Fibroblast of the aortic adventitia (primary cell): ENCODE measurements at places on chromosomes 2 and 18.

GRCh38 chr2:160224507-160224906 is 24.4 kb upstream of the ITGB6 start:
- no peak for DNase-seq

DNA sequence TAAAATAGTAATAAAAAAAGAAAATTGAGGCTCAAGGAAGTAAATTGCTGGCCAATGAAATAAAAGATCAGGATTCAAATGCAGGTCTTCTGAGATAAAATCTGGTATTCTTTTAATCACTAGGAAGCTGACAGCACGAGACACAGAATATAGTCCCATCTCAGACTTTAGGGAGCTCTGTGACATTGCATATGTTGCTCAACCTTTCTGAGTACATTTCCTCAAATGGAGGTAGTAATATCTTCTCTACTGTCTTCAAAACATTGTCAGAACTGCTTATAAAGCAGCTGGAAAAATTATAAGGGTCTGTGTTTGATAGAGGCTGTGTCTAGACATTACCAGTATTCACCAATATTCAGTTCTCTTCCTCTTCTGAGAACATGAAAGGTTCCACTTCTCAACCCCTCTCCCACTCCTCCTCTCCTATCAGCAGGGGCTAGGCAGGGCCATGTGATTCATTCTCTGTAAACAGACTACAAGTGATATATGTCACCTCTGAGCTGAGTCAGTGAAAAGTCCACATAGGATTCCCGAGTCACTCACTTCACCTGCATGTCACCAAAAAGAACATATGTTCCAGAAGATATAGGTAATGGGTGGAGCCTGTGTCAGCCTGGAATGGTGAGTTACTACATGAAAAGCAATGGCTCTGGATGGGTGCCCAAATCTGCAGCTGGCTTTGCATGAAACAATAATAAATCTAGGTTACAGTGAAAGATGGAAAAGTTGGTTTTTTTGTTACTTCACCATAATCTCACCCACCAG is 7.1 kb downstream of the KCNE4 start:
- DNase-seq: peak; percentile 60

- peak; percentile 13 for DNase-seq
Measured at GRCh38 chr2:213766465-213766901, 482.2 kb downstream of the SPAG16 start.

- no peak for DNase-seq
Measured at GRCh38 chr2:178542161-178542560, 61.9 kb downstream of the PLEKHA3 start.

GRCh38 chr2:220708366-220708765 is 863.7 kb downstream of the EPHA4 start:
- DNase-seq: peak; percentile 66

- no peak for DNase-seq
Measured at GRCh38 chr2:66431274-66431642, 3.7 kb upstream of the MEIS1 start.

DNA sequence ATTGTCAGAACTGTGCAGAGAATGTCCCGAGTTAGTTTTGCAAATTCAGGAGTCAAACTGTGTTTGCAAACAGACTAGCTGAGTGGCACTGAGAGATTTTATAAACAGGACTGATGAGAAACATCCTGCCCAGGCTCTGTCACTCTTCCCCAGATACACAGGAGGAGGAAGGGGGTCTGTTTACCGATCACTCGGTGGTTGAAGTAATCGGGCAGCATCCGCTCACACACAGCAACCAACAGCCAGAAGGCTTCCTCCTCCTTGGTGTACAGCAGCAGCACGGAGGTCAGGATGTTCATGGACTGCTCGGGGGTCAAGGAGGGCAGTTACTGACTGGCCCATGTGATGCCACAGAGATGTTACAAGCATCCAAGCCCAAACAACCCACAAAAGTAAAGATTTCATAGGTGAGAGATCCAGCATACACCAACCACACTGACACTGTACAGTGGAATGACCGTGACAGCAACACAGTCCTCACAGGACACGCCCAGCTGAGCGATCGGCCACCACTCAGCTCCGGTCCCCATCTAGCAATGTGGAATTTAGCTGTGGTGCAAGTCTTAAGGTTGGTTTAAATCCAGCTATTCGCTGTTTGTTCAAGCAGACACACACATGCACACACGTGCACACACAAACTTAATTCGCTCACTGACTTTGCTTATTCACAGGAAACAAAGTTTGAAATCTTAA is 30.1 kb downstream of the RPL31 start:
- DNase-seq: no peak

- no peak for DNase-seq
Measured at GRCh38 chr2:82355622-82356021, 2051.1 kb upstream of the LRRTM1 start.

DNA sequence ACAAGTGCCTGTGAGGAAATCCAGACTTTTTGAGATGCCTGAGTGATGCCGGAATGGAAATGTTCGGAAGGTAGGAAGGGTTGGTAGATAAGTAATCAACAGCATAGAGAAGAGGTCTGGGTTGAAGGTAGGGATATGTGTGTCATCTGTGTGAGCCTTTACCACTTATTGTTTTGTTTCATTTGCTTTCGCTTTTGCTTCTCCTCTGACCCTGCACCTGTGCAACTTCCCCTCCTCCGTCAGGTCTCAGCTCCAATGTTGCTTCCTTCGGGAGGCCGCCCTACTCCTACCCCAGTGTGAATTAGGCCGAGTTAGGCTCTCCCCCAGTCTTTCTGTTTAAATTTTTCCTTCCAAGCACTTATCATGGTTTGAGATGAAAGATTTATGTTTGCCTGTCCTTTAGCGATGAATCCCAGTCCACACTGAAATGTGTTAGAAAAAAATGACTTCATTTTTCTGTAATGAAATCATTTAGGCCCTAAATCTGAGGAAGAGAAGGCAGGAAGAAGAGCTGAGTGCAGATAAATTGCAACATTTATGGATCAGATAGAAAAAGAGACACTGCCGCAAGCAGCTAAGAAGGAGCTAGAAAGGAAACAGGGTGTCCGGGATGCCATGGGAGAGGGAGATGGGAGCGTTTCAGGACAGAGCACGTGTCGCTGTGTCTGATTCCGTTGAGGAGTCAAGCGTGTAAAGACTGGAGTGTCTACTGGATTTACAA is 139.6 kb upstream of the PELI1 start:
- DNase-seq: no peak

GRCh38 chr2:226994775-226995174 is 158.9 kb downstream of the RHBDD1 start:
- DNase-seq: no peak

DNA sequence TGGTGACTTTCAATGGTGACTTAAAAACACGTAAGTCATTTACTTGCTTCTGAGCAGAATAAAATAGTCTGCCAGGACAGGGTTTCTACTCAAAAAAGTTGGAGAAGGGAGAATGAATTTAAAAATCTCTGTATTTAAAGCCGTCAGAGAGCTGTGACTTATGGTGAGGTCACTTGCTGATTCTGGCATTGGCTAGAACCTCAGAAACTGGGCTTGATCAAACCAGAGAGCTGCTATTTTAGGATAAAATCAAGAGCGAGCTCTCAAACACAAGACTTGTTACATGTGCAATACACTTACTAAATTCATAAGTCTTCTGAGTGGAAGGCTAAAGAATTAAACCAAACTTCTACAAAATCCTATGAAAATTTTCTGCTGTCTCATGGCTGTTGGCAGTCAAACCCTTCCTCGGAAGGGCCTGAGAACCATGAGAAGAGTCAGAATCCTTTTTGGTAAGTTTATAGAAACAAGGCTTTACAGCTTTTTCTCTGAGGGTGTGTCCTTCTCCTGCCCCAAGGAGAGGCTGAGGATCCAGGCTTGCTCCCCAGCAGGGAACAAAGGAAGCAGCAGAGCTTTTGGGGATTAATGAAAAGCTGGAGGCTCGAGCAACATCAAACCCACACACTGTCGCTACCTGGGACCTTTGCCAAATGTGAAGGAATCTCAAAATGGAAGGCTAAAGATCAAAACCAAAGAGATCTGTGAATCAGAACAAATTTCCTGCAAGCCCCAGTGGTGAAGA is 816.4 kb downstream of the SOCS6 start:
- DNase-seq: peak; percentile 95

DNA sequence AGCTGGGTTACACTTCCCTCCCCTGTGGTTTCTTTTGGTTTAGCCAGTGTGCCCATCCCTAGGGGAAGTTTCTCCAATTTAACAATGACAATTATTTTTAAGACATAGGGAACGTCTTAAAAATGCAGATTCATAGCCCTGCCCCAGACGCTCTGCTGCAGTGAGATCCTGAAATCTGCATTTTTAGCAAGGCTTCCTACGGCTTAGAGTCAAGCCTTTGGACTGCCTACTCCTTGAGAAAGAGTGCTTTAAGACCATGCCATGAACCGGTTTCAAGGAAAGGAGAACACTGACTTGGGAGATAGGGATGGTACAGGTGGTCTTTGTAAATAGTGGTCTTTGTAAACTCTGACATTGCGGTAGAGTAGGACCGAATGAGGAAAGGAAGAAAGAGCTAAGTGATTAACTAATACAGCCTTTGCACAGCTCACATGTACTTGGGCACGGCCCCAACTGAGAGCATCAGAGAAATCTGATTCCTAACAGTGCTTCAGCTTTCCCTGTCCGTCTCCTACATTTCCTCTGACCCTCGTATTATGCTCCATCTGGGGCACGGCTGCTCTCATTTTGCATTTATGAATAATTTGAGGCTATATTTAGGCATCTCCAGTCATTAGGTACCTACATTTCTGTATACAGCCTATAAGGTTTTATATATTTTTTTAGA is 217.6 kb upstream of the TANK start:
- no peak for DNase-seq

GRCh38 chr2:96541398-96542152 is 5.0 kb downstream of the ARID5A start:
- no peak for DNase-seq

DNA sequence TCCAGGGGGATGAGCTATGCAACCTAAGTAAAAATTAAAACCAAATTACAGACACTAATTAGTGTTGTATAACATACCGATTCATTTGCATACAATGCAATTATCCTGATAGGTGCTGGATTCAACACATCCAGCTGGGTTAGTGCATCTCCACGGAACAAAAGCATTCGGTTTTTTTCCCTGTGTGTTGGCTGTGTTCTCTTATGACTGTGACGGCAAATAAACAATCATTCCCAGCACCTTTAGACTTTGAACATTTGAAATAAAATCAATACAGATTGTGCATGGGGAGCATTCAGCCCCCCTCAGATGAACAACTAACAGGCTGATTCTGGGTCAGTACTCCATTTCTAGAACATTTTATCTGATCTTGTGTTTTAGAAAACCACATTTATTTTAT is 22.7 kb downstream of the FAM124B start:
- no peak for DNase-seq

DNA sequence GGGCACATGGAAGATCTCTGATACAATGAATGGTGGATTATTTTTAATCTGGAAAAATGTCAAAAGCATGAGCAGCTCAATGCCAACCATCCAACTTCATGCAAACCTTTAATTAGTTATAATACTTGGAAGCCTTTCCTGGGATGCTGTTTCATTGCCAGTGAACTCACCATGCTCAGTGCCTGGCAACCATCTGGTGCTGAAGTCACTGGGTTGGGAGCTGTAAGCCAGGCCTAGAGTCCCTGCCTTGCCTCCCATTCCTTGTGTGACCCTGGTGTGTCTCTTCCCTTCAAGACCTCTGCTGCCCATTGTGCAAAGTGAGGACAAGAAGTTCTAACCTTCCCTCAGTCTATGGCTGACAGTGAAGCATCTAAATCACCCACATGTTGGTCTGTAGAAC is 458.7 kb downstream of the RNF144A start:
- DNase-seq: no peak

DNA sequence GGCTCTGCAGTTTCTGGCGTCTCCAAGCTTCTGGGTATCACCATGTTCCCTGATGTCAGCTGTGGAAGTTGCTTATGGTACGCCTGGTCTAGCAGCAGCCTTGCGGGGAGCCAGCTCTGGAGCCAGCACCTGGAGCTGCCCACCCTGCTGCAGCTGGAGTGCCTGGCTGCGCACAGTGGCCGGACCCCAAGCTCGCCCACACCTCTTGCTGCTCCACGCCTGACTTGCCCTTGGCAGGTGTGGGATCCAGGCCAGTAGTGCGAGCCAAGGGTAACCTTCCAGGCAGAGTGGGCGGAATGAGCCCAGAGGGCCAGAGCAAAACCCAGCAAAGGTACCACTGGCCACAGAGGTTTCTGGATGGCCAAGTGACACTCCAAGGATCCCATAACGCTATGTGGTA is 13.2 kb upstream of the EML6 start:
- no peak for DNase-seq

DNA sequence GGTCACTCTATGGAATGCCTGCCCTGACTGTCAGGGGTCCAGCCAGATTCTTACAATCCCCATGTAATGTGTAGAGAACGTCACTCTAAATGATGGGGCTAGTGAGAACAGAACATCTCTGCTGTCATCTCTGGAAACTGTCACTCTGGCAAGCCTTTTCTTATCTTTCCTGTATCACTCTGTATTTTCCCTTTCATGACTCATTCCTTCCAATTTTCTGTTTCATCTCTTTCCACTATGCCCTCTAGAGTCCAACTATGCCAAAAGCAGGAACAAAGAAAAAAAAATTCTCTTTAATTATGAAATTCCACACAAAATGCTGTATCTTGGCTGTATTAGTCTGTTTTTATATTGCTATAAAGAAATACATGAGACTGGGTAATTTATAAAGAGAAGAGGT is 608.8 kb downstream of the ADCYAP1 start:
- no peak for DNase-seq

DNA sequence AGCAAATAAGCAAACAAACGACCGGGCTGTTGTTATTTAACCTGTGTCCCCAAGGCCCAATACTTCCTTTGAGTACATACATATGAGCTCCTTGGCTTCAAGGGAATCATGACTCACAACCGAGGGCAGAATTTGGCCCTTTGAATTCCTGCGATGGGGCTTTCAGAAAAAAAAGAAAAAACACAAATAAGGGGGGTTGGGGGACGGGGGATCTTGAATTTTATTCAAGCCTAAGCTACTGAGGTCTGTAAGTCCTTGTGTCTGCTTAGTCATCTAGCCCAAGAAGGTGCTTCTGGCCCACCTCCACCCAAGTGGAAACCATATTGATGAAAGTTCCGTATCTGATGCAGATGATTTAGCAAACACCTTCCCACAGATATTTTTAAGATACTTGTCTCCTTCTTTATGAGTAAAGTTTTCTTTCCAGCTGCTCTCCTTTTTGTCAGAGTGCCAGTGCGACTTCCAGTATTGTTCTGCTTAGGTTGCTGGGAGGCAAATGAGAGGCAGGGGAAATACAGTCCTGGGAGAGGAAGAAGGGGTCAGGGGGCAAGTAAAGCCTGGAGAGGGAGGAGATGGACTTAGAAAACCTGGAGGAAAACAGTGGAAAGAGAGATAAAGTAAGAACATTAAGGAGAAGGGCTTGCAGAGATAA is 169.6 kb downstream of the ZEB2 start:
- no peak for DNase-seq

- no peak for DNase-seq
Measured at GRCh38 chr2:3292416-3292815, 85.2 kb downstream of the EIPR1 start.

- peak; percentile 55 for DNase-seq
Measured at GRCh38 chr2:75606761-75607399, 39.7 kb upstream of the MRPL19 start.

- no peak for DNase-seq
Measured at GRCh38 chr2:177058747-177059146, 153.8 kb upstream of the HNRNPA3 start.

- no peak for DNase-seq
Measured at GRCh38 chr2:23114299-23114698, 270.7 kb upstream of the KLHL29 start.
